IPS DF 6.9 (cell line): ENCODE measurements at places on chromosomes 5 and 9.

- DNase-seq: no peak
Observed at GRCh38 chr9:37284636-37285035, 137.9 kb upstream of the GRHPR start.

DNA sequence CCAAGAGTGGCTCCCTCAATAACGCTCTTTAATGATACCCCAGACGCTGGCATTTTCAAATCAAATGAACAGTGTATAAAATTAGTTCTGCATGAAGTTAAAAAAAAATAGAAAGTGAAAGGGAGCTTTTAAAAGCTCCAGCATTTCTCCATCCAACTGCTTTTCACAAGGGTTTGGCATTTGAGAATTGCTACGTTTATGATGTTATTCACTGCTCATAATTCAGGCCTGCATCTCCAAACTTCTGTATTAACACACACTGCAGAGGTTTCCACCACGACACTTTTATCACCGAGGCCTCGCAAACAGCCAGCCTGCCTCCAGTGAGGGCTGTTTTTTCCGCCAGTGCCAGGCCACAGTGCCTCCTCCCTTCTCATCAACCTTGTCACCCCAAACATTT lies 205.5 kb upstream of the EFNA5 start:
- DNase-seq: no peak

DNA sequence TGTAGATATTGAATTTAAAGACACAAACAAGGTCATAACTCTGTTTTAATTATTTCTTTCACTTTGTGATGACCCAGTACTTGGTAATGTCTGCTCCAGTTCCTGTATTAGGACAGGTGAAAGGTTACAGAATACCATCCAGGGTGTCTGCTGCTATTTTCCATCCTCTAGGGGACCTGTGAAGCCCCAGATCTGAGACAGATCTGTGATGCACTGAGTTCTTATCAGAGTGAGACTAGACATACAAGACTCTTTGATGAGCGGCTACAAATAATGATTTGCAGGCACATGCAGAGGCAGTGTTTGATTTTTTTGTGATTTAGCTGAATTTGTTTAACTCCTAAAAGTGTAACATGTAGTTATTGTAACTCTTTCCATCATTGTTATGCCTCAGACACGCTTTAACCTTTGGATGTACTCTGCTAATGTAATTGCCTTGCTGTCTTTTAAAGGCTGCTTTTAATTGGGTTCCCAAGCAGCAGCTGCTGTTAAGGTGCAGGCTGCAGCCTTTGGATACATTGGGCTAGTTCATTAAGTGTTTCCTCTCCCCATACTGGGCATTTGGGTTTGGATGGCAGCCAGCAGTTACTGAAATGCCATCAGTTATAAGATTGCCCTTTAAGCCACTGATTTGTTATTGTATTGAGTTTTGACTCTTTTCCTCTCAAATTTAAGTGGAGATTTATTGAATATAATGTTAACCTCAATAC lies 63.3 kb downstream of the RASGRF2 start:
- DNase-seq: no peak

- DNase-seq: no peak
Observed at GRCh38 chr9:111076042-111076441, 37.8 kb upstream of the LPAR1 start.

GRCh38 chr5:131883984-131884383 lies 61.5 kb downstream of the MEIKIN start:
- no peak for DNase-seq

GRCh38 chr5:82295144-82295543 lies 17.0 kb upstream of the RPS23 start:
- DNase-seq: no peak

DNA sequence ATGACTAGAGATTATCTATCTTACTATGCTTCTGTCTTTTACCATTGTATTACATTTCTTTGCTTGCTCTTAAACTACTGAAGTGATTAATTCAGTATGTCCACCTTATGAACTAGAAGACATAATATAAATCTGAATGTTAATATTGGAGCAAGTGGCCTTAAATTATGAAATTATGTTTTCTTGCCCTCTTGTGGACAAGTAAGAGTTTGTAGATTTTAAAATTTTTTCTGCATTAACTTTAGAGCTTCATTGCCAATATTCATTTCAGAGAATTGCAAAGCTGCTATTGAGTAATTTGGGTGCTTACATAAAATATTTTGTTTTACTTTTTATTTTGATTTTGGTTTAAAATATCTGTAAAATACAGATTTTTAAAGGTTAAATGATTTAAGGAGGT lies 55.3 kb downstream of the RANBP17 start:
- no peak for DNase-seq
